ENCODE measurements at places on chromosomes 2 and 18.

GRCh38 chr18:50061876-50062517 is 132.9 kb downstream of the MYO5B start:
- DNase-seq: no peak

- DNase-seq: no peak
Observed at GRCh38 chr2:133957724-133958480, 296.0 kb upstream of the MGAT5 start.

DNA sequence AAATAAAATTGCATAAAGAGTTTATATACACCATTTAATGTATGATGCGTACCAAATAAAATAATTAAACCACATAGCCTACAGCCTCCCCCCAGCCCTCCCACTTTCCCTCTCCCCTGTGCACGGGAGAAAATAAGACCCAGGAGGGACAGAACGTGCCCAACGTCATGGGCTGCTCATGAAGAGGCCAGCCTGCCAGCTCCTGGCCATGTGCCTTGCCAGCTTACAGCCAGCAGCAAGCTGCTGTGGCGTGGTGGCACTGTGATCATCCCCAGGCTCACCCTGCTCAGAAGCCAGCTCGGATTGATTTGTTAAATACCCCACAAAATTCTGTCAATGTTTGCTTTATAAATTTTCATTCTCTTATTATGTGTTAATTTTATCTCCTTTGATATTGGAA is 7.6 kb downstream of the GPR148 start:
- no peak for DNase-seq

GRCh38 chr2:165697748-165698443 is 96.2 kb downstream of the GALNT3 start:
- no peak for DNase-seq

DNA sequence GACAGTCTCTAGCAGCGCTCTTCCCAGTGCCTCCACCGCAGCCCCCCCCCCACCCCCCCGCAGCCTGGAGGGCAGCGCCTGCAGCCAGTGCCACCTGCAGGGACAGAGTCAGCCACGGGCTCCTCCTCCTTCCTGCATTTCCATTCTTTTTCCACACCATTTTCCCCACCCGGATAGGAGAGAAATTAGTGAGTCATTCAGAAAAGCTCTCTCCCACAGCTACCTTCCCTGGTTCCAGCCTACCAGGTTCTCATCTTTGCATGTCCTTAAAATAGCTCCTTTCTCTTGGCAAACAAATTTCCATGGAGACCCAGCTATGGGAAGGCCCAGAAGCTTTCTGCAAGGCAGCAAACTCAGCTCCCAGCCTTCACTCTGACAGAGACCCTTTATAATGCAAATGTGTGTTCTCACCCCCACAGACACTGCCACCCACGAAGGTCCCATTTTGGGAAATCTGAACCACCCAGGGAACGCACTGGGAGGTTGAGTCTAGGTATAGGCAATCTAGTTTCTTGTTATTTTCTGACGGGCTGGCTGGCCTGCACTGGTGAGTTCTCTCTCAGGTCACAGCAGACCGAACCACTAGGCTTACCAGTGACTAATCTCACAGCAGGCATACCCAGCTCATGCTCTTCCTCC is 41.8 kb upstream of the ATG16L1 start:
- DNase-seq: no peak

GRCh38 chr2:196391149-196391479 is 219.7 kb upstream of the STK17B start:
- no peak for DNase-seq

DNA sequence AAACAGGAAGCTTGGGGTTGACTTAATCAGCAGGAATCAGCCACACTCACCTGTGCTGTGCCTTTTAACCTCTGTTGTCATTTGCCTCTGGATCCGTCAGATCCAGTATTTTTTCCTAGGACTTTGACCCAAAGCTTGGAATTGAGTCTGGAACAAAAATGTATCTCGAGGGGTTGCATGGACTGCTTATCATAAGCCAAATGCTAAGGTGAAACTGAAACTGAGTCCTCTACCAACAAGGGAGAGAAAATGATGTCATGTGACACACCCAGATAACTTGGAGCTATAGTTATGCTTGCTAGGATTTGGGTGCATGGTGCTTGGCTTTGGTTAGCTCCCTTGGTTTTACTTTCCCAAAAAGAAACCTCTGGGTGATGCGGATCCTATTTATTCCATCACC is 2158.6 kb upstream of the PIK3C3 start:
- no peak for DNase-seq

DNA sequence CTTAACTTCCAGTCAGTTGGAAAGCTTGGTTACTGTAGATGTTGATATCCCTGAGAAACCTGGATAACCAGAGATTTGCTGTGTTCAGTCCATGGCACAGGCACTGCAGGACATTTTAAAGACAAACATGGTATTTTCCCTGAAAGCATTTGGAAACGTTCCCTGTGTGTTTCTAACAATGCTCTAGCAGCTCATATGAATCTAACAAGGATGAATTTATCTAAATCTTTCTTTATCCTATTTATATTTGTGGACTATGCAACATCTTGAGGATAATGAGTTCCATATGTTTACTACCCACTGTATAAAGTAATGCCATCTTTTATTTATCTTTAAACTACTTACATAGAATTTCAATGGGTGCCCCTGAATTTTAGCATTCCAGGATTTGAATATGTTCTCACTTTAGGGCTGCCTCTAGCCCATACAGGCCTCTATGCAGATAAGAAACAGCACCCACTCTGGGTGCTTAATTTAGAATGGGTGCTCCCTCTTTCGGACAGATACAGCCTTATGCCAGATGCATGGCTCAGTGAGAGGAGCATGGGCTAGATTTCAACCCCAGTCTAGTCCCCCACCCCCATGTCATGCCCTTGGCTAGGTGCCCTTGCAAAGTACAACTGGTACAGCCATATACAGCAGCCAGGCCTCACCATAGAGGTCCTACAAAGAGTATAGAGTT is 50.6 kb upstream of the NEMP2 start:
- DNase-seq: no peak
